CD4-positive, alpha-beta memory T cell (primary cell): ENCODE measurements at places on chromosomes 12 and 14. TPM values are rescaled to one million over a fixed set of nuclear protein-coding genes. Genes with fewer than 3 reads are reported as not detected.

GRCh38 chr12:1059162-1059561 lies 68.1 kb downstream of the ERC1 start:
- H3K4me3 ChIP-seq, result no peak overlapping the region
- no peaks in the 10 kb centered on the region for H3K36me3 ChIP-seq
- H3K4me1 ChIP-seq, result no peaks in the 10 kb centered on the region
- no peaks in the 10 kb centered on the region for H3K27me3 ChIP-seq

GRCh38 chr14:62665286-62665685 lies 380.0 kb downstream of the KCNH5 start:
- H3K36me3 ChIP-seq, result no peaks in the 10 kb centered on the region
- H3K4me1 ChIP-seq, result no peaks in the 10 kb centered on the region
- H3K27me3 ChIP-seq, result no peaks in the 10 kb centered on the region
- no peak overlapping the region for H3K27ac ChIP-seq
- H3K4me3 ChIP-seq, result no peak overlapping the region
- DNase-seq, result no peak

NPFF gene
- total RNA-seq, result not detected

RTL1 gene
- total RNA-seq, result not detected
